ENCODE measurements at places on chromosomes 11 and 22.
A peak's percentile ranks its signal among the peaks of the same experiment; 100 is the strongest.

- DNase-seq, result no peak
Measured at GRCh38 chr22:28582806-28583205, 96.8 kb downstream of the TTC28 start.

GRCh38 chr11:123478352-123478987 is 48.4 kb downstream of the GRAMD1B start:
- peak; percentile 62 for DNase-seq

GRCh38 chr11:77854838-77855237 is 33.9 kb downstream of the AAMDC start:
- DNase-seq, result no peak

DNA sequence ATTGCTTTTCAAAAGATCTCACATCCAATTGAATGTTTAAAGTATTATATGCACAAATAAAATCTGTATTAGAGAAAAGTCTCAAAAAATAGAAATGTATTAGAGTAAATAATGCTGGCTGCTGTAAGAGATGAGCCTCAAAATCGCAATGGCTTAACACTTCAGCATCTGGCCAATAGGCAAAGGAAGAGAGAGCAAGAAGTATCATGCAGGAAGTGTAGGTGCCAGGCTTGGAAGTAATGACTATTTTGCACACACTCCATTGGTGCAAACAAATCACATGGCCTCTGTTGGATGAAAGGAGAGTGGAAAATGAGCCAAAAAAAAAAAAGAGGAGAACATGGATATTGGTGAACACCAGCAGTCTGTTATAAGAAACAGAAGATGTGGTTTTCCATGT is 193.0 kb upstream of the E2F8 start:
- no peak for DNase-seq

GRCh38 chr11:131889146-131889577 is 518.7 kb downstream of the NTM start:
- no peak for DNase-seq

GRCh38 chr22:48872271-48873190 is 955.1 kb downstream of the BRD1 start:
- no peak for DNase-seq

- no peak for DNase-seq
Measured at GRCh38 chr11:93143800-93144199, 54.0 kb downstream of the SLC36A4 start.

GRCh38 chr11:132777067-132777975 is 755.0 kb downstream of the OPCML start:
- no peak for DNase-seq

- no peak for DNase-seq
Measured at GRCh38 chr11:120524536-120525085, 13.1 kb downstream of the GRIK4 start.

- DNase-seq, result no peak
Measured at GRCh38 chr11:69483691-69484426, 2.4 kb downstream of the LINC01488 start.

- DNase-seq, result no peak
Measured at GRCh38 chr11:57913715-57914704, 109.7 kb upstream of the OR9Q1 start.

DNA sequence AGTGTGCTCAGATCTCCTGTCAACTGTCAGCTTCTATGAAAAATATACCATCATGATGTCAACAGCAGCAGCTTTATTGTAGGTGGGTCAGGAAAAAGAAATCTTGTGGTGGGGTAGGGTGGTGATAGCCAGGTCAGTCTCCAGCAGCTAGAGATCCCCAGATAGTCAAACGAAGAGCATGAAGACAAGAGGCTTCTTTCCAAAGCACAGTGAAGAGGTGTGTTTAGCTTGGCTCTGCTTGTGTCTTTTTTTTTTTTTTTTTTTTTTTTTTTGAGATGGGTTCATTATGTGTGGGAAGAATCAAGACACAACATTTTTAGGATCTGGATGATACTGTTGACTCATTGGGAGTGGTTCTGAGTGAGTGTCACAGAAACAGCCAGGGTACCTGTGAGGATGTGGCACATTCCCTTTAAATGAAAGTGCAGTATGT is 1075.5 kb downstream of the NTM start:
- DNase-seq, result no peak

- no peak for DNase-seq
Measured at GRCh38 chr22:29485448-29485847, 5.4 kb downstream of the NEFH start.

GRCh38 chr11:76592025-76592914 is 78.3 kb downstream of the LRRC32 start:
- DNase-seq, result no peak

DNA sequence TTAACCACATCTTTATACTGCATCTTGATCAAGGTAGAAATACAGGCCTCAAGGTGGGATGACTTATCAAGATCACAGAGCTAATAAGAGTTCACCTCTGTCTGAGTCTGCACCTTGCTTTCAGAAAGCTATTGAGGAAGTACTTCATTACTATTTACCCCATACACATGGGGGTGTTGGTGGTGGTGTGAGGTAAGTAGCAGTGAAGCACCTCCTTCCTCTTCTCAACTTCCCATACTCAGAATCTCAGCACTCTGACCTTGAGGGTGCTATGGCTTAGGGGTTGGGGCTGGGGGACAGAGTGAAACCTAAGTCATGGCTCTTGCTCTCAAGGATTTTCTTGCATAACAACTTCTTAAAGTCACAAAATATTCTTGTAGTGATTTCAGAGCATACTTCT is 56.9 kb downstream of the ME3 start:
- DNase-seq, result no peak
